IMR-90 (cell line): ENCODE measurements at places on chromosomes 3 and 15. TPM values are rescaled to one million over a fixed set of nuclear protein-coding genes. Genes with fewer than 3 reads are reported as not detected.

GABRG3 gene
- not detected in 2 replicates for total RNA-seq

NANOGP8 gene
- total RNA-seq = not detected in 2 replicates

SNTN gene
- not detected in 2 replicates for total RNA-seq

IL5RA gene
- total RNA-seq = not detected in 2 replicates

SAMD7 gene
- total RNA-seq = not detected in 2 replicates

CCR5 gene
- not detected in 2 replicates for total RNA-seq

- H3K4me1 ChIP-seq = 0 out of 2 replicates have a peak, but pooled peaks cover 1% of the 10 kb centered on the region
- no peaks in the 10 kb centered on the region for H3K36me3 ChIP-seq
- DNase-seq = no peak
- H3K4me3 ChIP-seq = no peak overlapping the region
- no peaks in the 10 kb centered on the region for H3K27me3 ChIP-seq
These were observed 61.9 kb downstream of the WHAMM start for GRCh38 chr15:82871358-82871757.

DNA sequence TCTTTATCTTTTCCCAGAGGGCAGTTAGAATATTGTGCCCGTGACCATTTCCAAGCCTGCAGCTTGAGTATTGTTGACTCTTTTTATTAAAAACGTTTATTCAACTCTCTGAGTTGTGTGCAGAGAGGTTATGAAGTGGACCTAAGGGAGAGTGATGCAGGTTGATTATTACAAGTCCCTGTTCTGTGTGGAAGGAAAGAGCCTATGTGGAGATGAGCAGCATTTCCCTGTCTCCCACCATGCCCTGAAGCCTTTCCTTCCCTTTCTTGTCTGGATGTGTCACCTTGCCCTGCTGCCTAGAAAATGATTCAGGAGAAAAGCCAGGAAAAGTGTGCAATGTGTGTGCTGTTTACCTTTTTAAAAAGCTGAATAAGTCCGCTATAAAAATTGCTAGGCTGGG, 19.4 kb downstream of the ZPLD1 start:
- H3K36me3 ChIP-seq = no peaks in the 10 kb centered on the region
- no peak for DNase-seq
- no peaks in the 10 kb centered on the region for H3K4me1 ChIP-seq
- no peaks in the 10 kb centered on the region for H3K27me3 ChIP-seq

DNA sequence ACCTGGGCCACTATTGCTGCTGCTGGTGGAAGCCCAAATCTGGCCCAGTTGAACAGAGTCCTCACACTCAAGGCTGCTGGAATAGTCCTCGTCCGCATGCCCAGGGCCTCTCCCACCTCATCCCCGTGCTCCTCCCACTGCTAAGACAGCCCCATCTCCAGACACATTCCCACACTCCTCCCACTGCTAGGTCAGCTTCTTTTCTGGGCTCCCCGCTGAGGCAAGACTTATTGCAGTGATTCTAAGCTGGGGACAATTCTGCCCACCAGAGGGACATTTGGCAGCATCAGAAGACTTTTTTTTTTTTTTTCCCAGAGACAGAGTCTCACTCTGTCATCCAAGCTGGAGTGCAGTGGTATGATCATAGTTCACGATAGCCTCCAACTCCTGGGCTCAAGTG, 35.1 kb downstream of the POC1A start:
- peaks cover 3% of the 10 kb centered on the region; the same call in 1 of the 2 replicates for H3K36me3 ChIP-seq
- no peak for DNase-seq
- H3K27me3 ChIP-seq = no peaks in the 10 kb centered on the region
- no peaks in the 10 kb centered on the region; the same call in 1 of the 2 replicates for H3K4me1 ChIP-seq

DNA sequence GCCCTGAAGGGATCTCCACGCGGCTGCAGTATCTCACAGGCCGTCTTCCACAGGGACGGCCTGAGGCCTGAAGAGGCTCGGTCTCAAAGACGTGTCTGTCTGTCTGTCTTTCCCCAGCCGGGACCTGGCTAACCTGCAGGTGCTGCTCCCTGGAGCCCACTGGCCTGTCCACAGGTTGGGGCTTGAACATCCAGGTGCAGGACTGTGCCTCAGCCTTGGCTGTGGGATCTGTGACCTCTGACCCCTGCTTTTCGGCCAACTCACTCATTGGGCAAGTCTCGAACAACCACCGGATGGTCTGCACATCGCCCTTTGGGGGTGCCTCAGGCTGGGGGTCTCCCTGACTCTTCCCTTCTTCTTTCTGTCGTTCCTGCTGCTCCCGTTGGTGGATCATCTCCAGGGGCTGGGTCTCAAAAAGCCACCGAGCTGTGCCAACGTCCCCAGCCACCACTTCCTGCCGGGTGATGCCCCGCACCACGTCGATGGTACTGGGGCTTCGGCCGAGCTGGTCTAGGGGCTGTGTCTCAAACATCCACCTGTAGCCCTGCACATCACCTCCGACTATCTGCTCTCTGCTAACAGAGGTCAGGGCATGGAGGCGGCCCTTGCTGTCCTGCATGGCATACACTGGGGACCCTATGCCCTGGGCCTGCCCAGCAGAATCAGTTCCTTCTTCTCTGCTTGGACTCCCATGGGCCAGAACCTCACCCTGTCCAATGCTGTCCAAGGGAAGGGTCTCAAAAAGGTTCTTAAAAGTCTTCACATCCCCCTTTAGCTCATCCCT, 4.8 kb downstream of the XIRP1 start:
- no peaks in the 10 kb centered on the region for H3K27me3 ChIP-seq
- no peaks in the 10 kb centered on the region for H3K36me3 ChIP-seq
- no peak for DNase-seq

DNA sequence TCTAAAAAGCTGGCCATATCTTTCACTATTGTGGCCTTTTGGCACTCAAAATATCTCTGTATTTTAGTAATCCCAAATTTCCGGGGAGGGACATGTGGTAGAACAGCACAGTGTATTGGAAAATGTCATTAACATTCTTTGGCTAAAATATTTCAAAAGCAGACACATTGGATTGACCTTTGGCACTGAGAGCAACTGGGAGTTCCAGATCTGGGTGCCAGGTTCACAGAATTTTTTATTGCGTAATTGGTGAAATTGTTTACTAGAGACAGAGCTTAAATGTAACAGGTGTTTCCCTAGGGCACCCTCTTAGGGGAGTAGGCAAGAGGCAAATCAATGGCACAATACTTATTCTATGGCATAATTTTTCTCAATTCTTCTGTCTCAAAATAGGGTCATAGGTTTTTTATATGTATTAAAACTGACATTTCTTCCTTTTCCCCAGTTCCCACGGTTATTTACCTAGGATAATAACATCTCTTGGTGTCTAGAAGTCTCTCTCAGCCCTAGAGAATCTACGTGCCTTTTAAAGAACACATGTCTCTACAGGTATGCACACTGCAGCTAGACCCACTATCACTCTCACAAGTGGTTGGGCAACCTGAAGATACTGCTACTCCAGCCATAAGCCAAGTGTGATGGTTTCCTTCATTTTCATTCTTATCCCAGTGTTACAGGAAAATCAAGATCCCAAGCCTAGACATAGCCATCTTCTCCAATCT, 10.6 kb downstream of the RBMS3 start:
- H3K4me1 ChIP-seq = peaks cover 3% of the 10 kb centered on the region
- H3K27ac ChIP-seq = no peak overlapping the region
- H3K36me3 ChIP-seq = peaks cover 4% of the 10 kb centered on the region; the same call in 1 of the 2 replicates

GRCh38 chr3:53346922-53347260, 452 bp downstream of the DCP1A start:
- H3K27ac ChIP-seq = peak overlapping the region; percentile 97
- peak overlapping the region; percentile 82 for H3K4me3 ChIP-seq
- H3K36me3 ChIP-seq = 0 out of 2 replicates have a peak, but pooled peaks cover 3% of the 10 kb centered on the region
- DNase-seq = no peak
- no peaks in the 10 kb centered on the region for H3K27me3 ChIP-seq

DNA sequence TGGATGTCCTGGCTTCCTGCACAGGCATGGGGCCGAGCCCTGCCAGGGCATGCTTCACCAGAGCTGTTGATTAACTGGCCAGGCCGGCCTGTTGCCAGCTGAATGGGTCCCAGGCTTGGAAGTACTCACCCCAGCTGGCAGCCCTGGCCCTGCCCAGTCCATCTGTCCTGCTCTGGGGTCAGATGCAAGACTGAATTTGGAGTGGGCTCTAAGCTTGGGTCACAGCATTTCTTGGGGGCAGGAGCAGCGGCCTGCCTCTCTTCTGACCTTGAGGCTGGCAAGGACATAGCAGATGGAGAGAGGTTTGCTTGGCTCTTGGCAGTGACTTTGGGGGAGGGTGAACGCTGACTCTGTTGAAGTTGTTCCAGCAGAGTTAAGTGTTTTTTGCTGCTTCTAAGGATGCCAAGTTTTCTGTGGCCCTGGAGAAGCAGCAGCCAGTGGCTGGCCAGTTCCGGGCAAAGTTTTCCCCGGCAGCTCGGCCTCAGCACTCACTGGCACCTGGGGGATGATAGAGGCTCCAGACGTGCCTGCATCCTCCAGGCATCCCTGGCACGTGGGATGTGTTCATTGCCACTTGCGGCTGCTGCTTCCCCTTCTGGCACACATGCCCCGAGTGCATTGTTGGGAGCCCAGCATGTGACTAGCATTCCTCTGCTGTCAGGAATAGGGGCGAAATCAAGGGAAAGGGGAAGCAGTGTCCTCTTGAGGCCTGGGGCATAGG, 22.9 kb downstream of the PDIA5 start:
- no peak overlapping the region for H3K4me3 ChIP-seq
- H3K27ac ChIP-seq = no peak overlapping the region
- DNase-seq = no peak
- H3K27me3 ChIP-seq = no peaks in the 10 kb centered on the region

- no peak overlapping the region for H3K27ac ChIP-seq
- H3K27me3 ChIP-seq = no peaks in the 10 kb centered on the region
- H3K4me1 ChIP-seq = no peaks in the 10 kb centered on the region
- H3K4me3 ChIP-seq = no peak overlapping the region
These were observed 41.3 kb downstream of the MYRIP start for GRCh38 chr3:39850716-39851032.

DNA sequence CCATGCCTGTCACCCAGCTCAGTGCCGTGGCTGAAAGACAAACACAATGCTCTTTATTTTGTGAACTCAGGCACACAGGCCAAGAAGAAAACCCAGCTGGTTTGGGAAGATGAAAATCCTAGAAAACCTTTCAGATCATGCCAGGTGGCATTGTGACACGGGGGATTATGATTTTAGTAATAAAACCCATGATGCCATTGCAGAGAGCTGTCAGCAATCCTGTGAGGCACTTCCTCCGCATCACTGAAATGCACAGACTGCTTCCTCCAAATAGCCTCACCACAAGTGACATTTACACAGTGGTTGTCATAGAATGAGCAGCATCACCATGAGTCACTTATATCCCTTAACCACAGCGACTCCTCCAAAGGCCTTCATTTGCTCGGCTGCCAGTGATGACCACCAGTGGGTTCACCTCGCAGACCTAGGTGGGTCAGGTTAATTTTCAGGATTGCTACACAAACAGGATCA, 22.7 kb downstream of the ABHD6 start:
- H3K4me3 ChIP-seq = no peak overlapping the region
- DNase-seq = peak; percentile 93
- H3K27ac ChIP-seq = no peak overlapping the region
- peaks cover 9% of the 10 kb centered on the region for H3K4me1 ChIP-seq

DNA sequence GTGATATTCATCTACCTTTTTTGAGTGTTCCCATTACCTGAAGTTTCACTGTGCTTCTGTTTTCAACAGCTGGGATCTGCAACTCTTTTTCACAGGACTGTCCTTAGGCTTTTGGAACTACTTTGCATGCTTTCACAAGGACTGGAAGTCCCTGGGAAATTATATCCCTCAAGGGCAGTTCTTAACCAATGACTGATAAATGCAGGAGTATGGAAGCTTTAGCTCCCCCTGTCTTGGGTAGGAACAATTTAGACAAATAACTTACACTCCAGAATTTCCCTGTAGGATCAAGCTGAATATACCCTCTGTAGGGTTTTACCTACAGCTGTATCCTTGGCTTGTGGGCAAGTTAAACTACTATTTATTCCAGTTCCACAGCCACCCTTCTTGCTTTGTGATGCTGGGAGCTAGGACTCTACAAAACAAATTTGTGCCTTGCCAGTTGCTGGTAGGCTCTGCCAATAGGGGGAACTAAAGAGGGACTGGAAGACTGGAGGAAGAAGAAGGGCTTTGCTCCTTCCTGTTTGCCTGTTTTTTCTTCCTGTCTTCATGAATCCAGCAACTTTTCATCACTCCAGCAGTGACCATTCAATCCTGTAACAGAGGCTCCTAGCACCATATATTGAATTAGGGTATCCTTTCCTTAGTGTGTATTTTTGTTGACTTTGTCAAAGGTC, 6.8 kb upstream of the ZNF280D start:
- no peak overlapping the region for H3K27ac ChIP-seq
- H3K4me3 ChIP-seq = no peak overlapping the region
- peaks cover 5% of the 10 kb centered on the region for H3K4me1 ChIP-seq
- no peaks in the 10 kb centered on the region for H3K27me3 ChIP-seq

DNA sequence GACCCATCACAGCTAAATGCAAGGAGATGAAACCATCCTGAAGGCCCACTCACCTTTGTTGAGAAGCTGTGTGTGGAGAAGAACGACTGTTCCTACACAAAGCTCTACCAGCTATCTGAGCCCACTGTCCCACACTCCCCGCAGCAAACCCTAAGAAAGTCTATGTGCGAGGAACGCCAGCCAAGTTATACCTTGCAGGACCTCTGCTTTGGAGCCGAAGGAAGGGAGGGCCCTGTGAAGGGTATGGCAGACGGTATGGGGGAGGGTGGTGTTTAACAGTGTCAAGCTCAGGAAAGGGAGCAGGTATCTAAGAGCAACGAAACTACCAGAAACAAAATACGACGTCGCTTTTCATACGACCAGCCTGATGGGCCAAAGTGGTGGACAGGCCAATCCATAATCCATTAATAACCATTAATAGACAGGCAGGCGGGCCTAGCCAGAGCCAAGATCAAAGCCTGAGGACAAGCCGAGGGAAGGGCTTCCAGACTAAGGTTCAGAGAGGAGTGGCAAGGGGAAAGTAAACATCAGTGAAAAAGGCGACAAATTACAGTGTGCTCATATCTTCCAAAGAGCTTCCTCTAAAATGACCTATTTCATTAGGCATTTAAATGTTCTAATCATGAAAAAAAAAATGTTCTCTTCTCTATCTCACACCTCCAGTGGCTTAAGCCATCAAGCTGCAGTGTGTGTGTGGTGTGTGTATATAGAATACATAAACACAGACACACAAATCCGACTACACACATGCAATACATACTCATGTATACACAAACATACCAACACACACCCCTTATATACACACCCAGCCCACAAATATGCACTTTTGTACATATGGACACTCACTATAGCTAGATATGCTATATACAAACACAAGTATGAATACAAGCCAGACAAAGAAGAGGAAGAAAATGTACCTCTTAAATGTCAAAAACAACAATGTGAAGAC, 43.9 kb downstream of the PTPN23 start:
- DNase-seq = peak; percentile 43
- peak overlapping the region; percentile 31; the same call in 1 of the 2 replicates for H3K27ac ChIP-seq
- no peaks in the 10 kb centered on the region for H3K27me3 ChIP-seq
- H3K4me1 ChIP-seq = peaks cover 10% of the 10 kb centered on the region; the same call in 1 of the 2 replicates
- peaks cover 35% of the 10 kb centered on the region for H3K36me3 ChIP-seq
- no peak overlapping the region for H3K4me3 ChIP-seq

GRCh38 chr15:85825719-85826118, 31.0 kb upstream of the KLHL25 start:
- H3K27ac ChIP-seq = no peak overlapping the region
- no peak for DNase-seq
- no peaks in the 10 kb centered on the region for H3K4me1 ChIP-seq
- no peaks in the 10 kb centered on the region for H3K36me3 ChIP-seq
